ENCODE measurements at places on chromosomes 2 and 18.

- no peak for DNase-seq
Measured at GRCh38 chr18:31149351-31149750, 13.3 kb downstream of the DSC1 start.

- no peak for DNase-seq
Measured at GRCh38 chr2:172908275-172908674, 167.4 kb upstream of the MAP3K20 start.

GRCh38 chr2:131104487-131105155, 515 bp upstream of the PLEKHB2 start:
- peak; percentile 82 for DNase-seq

GRCh38 chr2:180520921-180521581, 459.4 kb upstream of the UBE2E3 start:
- no peak for DNase-seq

DNA sequence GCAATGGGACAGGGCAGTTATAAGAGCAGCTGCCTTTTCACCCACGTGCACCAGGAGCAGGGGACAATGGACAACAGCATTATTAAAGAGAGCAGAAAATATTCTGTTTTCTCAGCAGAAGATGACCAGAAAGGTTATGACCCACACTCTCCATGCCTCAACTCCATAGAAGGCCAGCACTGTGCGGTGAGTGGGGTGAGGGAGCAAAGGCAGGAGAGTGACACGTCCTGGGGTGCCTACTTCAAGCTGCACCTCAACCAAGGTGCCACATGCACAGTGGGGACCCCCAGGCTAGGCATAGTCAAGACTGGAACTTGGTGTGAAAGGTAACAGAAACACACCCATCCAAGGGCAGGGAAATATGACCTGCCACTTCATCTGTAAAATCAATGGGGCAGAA, 50.4 kb downstream of the POLR1A start:
- no peak for DNase-seq

DNA sequence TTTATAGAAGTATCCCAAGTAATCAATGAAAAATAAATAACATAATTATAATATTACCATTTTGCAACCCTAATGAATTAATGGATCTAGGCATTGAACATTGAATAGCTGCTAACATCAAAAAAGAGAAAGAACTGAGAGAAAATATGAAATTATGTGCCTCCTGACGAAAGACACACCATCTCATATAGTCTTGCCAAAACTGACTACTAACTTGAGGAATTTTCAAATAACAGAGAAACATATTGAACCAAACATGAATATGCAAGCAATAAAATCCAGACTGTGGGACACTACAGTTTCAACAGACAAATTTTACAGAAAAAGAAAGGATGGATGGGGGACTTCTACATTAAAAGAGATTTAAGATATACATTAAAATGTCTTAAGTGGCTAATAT, 165.7 kb downstream of the WDPCP start:
- no peak for DNase-seq

GRCh38 chr2:240432820-240433801, 2.4 kb upstream of the GPC1 start:
- no peak for DNase-seq

- DNase-seq, result no peak
Measured at GRCh38 chr2:217538719-217539118, 464.1 kb downstream of the TNS1 start.

GRCh38 chr18:11997466-11997865, 16.2 kb downstream of the IMPA2 start:
- no peak for DNase-seq

GRCh38 chr18:68991286-68991685, 193.4 kb downstream of the CCDC102B start:
- no peak for DNase-seq

DNA sequence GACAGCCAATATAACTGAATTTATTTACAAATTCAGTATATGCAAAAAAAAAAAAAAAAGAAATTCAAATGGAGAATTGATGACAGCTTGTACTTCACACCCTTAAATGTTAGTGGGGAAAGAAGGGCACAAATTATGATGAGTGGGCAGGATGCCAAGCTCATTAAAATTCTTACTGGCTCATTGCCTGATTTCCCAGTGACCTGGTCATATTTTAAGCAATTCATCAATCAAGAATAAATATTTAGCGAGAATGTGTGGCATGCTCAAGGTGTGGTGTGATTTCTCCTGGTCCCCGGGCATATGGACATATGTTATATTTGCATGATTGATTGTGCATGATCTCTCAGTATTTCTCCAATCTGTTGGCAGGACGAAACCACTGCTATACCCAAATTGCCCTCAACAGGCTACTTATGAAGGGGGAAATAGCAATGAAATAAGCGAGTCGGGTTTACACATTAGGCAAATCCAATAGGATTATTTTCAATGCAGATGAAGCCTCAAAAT, 883.0 kb downstream of the LRRTM4 start:
- DNase-seq, result no peak

DNA sequence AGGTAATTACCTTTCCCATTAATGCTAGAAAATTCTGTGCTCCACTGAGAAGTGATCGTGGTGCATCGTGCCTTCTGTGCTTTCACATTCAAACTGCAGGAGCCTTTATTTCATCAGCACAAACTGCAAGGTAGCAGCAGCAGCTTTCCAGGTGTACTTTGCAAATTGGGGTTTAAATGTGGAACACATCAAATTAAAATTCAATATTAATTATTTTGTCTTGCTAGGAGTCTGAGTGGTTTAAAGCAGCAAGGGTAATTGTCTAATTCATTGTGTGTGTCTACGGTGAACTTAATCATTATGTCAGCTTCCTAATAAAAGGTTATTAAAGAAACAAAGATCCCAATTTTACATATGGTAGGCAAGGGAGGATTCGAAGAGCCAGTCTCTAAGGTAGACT, 180.8 kb upstream of the ATP5MC3 start:
- DNase-seq, result no peak

DNA sequence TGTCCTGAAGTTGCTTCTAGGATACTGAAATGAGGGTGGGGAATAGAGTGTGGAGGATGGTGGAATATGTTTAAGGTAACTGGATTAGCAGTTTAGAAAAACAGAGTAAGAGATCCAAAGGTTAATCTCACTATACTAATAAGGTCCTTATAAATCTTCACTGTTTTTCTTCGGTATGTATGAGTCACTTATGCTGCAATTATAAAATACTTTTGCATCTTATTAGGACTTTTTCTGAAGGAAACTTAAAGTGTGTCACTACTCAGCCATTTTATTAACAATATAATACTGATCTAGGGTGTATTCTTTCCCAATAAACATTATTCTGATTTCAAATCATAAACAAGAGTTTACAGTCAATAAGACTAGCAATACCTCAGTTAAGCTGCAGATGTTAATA, 182.3 kb downstream of the ZNF521 start:
- DNase-seq, result no peak

GRCh38 chr2:123720760-123721159, 304.3 kb upstream of the CNTNAP5 start:
- peak; percentile 75 for DNase-seq

DNA sequence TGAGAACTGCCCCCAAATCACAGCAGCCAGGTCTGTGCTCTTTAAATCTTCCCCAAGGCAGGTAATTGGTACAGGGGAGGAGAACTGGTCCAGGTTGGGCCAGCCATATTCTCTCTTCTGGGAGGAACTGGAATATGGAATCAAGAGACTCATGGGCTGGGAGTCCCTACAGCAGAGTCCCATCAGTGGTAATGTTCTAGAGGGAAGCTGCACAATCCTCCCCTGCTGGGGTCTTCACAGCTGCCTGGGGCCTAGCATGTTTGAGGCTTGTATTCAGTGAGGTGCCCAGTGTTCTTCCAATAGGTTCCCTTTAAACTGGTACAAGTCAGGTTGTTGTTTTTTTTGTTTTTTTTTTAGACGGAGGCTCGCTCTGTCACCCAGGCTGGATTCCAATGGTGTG, 21.1 kb upstream of the EGR4 start:
- no peak for DNase-seq

- DNase-seq, result no peak
Measured at GRCh38 chr2:120762341-120763061, 26.8 kb downstream of the GLI2 start.

- no peak for DNase-seq
Measured at GRCh38 chr2:130358420-130359350, 2.8 kb downstream of the PTPN18 start.

DNA sequence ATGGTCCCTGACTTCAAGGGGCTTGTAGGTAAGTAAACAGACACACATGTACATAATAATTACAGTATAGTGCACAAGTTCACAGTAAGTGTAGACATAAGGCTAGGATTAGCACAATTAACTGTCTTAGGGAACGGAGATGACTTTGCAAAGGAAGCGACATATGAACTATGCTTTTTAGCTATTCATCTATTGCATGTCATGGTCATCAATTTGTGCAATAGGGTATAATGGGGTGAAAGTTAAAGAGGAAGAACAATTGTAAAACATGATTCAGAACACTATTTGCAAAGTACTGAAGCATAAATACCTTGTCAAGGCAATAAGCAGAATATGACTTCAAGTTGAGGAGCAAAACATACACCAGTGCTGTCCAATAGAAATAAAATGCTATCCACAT, 112.3 kb upstream of the SLC8A1 start:
- no peak for DNase-seq

DNA sequence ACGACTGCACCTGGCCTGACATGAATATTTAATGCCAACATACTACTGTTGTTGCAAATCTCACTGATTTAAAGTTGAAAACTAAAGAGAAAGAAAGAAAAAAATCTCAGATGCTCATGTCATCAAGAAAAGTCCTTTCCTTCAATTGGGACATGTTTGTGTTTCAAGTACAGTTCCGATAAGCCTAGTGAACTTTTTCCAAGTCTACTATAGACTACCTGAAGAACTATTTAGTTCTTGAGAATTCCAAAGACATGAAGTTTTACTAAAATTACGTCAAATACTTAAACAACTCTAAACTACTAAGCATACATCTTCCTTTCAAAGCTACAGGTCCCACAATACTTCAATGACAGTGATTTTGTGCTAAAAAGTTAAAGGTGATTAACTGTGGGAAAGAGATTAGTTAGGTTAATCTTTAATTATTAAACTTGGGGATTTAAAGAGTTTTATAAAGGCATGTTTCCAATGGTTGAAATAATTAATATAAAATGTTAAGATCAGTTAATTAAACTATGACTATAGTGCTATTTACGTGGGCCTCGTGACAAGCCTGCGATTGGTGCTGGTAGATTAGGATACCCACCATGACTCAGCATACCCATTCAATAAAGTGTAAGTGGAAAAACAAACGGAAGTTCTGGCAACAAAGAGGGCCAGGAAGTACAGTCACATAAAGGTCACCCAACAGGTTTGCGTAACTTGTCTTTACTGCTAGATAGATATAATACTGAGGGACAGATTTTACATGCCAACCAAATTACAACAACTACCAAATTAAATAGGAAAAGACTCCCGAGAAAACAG, 55.5 kb downstream of the SEPTIN10 start:
- no peak for DNase-seq

DNA sequence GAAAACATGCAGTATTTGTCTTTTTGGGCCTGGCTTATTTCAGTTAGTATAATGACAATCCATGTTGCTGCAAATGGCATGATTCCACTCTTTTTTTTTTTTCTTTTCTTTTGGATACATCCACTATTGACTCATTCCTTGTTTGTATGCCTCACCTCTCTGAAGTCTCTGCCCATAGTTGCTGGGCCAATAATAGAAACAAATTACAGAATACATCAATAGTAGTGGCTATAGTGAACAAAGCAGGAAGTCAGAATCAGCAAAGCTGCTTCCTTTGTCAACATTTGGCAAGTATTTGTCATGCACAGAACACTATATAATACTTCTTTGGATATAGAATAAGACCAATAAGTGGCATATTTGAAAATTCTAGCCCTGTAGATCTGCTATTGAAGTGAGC, 609.7 kb downstream of the STK39 start:
- no peak for DNase-seq

DNA sequence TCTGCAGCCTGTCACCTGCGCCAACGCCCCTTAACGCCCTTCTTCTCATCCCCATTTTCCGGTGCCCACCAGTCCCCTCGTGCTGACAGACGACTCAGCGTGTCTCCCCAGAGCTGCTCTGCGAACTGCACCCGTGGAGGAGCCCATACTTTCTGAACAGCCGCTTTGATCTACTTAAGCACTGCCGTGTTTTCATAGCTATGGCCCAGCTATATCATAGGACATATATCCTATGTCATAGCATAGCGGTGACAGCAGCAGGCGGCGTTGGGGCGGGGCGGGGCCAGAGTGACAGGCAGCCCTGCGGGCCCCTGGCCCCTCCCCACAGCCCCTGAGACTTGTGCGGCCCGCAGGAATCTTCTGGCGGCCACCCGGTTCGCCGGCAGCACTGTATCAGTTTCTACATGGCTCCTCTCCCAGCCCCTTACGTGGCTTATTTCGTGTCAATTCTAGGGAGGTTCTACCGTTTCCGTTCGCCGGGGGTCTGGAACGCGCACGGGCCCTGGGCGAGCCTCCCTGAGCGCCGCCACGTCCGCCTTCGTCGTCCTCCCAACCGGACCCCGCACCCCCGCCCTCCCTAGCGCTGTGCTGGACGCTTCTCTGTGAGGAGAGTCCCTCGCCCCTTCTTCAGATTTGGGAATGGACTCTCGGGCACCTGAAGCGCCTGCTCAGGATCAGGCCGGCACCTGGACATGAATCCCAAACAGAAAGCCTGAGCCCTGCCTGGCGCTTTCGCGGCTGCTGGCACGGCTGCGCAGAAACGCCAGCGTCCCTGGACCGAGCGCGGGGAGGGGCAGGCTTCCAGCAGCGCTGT, 35.4 kb downstream of the PTPN18 start:
- peak; percentile 79 for DNase-seq

- no peak for DNase-seq
Measured at GRCh38 chr2:220891405-220891804, 680.7 kb downstream of the EPHA4 start.

- DNase-seq, result peak; percentile 52
Measured at GRCh38 chr18:50559752-50560680, at the start of gene MAPK4. TSS of gene MAPK4 (plus strand) at chr18:50560087. CDS start at chr18:50663959, 103,872 bp downstream.

GRCh38 chr2:6932828-6933227, 15.6 kb downstream of the RNF144A start:
- no peak for DNase-seq

DNA sequence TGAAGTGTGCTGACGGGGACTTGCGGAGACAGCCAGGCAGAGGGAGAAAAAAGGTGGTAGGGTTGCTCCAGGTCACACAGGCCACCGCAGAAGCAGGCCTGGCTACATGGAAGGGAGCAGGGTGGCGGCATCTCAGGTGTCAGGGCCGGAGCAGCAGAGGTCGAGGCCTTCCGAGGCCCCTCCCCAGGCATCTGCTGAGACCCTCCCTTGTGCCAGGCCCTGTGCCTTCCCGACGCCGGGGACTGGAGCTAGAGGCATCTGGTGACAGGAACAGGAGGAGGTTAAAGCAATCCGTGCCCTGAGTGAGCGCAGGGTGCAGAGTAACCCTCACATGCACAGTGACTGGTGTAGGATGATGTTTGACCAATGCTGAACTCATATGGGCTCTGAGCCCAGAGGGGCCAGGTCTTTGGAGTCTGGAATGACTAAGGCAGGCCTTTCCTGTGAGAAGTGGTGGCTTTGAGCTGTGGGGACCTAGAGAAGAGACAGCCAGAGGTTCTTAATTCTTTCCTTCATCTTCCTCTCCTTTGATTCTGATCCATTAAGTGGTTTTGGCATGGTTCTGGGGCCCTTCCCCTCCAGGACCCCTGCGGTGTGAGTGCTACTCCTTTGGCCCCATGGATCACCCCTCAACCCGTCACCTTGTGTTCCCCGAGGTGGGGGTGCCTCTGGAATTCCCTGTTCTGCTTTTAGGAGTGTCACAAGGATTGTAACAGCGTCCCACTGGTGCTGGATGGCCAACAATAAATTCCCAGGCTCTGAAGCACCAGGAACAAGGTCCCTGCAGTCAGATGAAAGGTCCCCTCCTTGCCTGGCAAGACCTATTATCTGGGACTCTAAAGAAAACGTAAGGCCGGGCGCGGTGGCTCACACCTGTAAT, 72.1 kb downstream of the KLHL29 start:
- DNase-seq, result no peak

- DNase-seq, result no peak
Measured at GRCh38 chr2:239222312-239222660, 178.5 kb downstream of the HDAC4 start.
